Activated CD8-positive, alpha-beta memory T cell treated with anti-CD3 and anti-CD28 coated beads for 24 hours (primary cell): ENCODE measurements at places on chromosomes 6 and 20.

- DNase-seq, result no peak
These were observed 172.8 kb downstream of the TRIM27 start for GRCh38 chr6:28750926-28751458.

- no peak for DNase-seq
These were observed 22.5 kb upstream of the IYD start for GRCh38 chr6:150346346-150346745.

DNA sequence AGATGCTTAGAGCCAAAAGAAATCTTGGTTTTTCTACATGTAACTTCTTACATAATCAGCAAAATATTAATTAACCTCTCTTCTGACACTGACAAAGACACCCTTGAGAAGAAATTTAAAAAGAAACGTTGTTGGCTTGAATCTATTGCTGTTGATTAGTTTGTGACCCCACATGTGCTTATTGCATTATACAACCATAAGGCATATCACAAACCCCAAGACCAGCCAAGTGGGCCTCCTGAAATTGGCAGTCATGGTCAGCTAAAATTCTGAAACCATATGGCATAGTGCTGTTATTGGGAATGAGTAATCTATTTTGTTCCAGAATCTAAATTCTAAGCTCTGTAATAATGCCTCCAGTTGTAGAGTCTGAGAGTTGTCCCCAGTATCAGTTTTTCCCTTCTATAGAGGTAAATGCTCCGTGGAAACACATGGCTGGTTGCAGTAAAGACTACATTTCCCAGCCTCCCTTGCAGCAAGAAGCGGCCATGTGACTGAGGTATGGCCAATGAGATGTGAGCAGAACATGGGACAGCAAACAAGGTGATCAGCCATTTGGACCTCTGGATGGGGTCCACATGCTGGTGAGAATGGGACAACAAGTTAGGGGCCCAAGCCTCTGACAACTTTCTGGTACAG lies 42.3 kb upstream of the PTPN1 start:
- no peak for DNase-seq

GRCh38 chr6:30067460-30068139 lies 602 bp downstream of the PPP1R11 start:
- DNase-seq, result no peak

- DNase-seq, result no peak
These were observed 19.5 kb downstream of the ANKRD60 start for GRCh38 chr20:58208944-58209343.

DNA sequence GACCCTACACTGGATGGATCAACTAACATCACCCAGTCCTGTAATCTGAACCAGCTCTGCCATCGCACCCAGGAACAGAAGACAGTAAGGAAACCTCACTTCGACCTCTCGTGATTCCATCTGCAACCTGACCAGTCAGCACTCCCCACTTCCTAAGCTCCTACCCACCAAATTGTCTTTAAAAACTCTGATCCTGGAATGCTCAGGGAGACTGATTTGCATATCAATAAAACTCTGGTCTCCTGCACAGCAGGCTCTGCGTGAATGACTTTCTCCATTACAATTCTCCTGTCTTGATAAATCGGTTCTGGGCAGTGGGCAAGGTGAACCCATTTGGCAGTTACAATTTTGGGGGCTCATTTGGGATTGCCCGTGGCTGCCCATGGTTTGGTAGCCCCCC lies 18.3 kb upstream of the AGPAT4 start:
- no peak for DNase-seq

- DNase-seq, result no peak
These were observed 474.9 kb upstream of the AGPAT4 start for GRCh38 chr6:161748535-161749416.

DNA sequence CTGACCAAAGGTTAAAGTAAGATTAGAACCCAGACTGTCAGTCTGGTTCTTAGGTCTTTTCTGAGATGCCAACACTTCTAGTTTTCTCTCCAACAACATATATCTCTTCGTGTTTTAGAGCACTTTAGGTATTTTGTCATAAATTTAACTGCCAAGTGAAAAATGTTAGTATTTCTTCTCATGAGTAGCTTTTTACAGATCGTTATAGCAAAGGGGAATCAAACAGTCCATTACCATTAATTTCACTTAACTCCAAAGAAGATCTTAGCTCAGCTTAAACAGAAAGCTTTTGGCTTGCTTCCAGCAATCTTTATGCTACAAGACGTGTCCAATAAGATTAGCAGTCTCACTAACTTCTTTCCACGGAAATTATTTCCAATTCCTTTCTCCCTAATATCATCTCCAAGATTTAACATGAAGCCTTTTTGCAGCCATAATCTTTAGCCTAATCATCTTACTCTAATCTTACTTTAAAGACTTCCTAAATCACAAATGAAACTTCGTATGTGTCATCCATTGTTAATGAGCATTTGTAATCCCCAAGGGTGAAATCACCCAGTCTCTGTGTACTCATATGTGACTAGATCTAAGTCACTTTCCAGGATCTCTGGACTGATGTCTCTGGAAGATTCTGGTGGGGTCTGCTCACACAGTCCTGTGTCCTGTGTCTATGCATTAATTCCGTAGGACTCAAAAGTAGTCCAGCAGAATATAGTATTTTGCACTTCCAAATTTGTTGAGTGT lies 38.7 kb downstream of the MOXD1 start:
- no peak for DNase-seq

DNA sequence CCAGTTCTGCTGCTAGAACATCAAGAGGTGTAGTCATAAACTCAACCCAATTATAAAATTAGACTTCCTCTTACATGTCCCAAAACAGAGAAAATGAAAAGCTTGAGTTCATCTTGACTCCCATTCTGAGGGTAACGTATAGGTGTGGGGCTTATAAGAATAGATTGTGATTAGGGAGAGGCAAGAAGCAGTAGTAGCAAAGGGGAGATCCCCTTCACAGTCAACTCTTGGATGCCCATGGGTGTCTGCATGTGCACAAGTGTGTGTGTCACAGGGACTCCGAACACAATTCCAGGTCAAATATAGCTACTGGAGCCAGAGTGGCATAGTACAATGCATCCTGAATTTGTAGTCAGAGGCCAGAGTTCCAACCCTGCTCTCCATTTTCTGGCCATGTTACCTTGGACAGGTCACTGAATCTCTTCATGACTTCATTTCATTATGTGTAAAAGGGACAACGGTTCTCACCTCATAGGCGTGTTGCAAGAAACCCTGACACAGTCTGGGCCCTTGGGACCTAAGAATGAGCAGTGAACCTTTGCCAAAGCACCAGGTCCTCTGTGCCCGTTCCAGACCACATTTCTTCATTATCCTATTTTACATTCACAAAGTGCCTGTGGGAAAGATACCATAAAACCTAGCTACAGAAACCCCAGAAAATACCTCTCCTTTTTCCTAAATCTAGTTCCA lies 11.8 kb downstream of the GSTA4 start:
- no peak for DNase-seq

DNA sequence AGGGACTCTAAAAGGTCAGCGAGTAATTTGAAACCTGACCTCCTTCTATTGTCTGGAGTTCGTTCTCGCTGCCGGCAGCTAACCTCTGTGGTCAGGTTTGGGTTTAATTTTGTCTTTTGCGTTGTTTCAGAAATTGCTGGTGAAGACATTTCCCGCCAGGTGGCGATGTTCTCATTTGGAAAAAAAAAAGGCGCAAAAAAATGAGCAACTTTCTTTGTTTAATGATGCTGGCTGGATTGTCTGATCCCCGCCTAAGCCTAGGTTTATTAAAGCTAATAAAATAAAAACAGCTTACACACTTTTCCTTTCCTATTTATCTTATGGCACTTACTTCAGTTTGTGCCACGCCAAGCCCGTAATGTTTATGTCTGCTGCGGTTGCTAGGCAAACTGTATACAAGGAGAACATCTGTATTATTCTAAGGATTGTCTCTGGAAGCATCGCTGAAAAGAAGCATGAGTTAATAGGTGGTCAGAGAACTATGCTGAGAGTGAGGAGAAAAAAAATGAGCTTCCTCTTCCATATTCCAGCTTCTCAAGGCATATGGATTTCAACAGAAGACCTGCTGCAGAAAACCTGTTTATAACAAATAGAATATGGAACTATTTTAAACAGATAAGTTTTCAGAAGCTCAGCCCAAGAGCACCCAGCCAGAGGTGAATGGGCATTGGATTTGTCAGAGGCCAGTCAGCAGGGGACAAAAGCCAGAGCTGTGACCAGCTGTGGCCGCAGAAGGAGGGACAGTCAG lies 205.7 kb downstream of the DOK5 start:
- no peak for DNase-seq

GRCh38 chr6:149065658-149066556 lies 251.6 kb upstream of the TAB2 start:
- no peak for DNase-seq

DNA sequence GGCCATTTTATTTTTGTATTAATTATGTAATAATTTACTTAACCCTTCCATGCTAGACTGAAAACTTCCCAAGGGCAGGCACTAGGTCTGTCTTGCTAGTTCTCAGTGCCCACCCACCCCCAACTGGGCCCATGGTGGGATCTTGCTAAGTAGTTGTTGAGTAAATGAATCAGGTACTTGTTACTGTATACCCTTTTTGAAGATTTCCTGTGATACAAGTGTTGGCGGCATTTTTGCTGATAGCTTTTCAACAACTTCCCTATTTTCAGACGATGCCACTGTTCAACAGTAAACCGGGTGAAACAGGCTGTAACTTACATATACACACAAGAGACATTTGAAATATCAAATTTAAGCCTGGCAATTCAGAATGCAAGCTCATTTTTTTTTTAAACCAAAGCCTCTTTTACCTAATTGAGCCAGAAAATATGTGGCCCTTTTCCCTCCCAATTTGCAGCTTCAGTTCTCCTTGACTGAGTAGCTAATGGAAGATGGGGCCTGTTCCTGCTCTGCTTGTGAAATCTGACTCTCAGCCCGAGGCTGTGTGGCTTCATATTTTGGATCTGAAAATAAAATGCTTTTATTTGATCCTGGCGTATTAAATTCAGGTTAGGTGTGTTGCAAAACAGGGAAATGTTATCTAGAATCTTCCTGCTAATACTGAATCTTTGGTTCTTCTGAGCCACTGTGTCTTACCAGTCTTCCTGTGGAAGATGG lies 288.3 kb downstream of the NRN1 start:
- no peak for DNase-seq

GRCh38 chr20:38434301-38434741 lies 807 bp downstream of the SNHG17 start:
- DNase-seq, result peak; percentile 81

DNA sequence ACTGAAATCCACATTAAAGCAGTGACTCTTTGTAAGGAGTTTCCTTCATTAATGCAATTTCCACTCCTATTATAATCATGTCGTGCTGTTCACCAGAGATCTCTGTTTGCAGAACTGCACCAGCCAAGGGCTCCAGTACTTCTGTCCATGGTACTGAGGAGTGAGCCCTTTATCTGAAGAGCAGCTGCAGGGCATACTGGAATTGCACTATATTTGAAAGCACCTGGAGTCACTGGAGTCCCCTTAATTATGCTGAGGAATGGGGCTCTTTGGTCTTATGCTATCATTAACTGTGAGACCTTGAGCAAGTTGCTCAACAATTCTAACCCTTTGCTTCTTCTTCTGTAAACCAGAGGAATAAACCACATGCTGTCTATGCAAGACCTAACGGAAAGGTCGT lies 61.7 kb upstream of the NUP153 start:
- DNase-seq, result no peak

- peak; percentile 33 for DNase-seq
These were observed 443.2 kb upstream of the JARID2 start for GRCh38 chr6:14802514-14803160.

- DNase-seq, result no peak
These were observed 21.1 kb downstream of the AHCY start for GRCh38 chr20:34282041-34282440.

- DNase-seq, result no peak
These were observed 178.7 kb upstream of the TSHZ2 start for GRCh38 chr20:52793339-52793963.

DNA sequence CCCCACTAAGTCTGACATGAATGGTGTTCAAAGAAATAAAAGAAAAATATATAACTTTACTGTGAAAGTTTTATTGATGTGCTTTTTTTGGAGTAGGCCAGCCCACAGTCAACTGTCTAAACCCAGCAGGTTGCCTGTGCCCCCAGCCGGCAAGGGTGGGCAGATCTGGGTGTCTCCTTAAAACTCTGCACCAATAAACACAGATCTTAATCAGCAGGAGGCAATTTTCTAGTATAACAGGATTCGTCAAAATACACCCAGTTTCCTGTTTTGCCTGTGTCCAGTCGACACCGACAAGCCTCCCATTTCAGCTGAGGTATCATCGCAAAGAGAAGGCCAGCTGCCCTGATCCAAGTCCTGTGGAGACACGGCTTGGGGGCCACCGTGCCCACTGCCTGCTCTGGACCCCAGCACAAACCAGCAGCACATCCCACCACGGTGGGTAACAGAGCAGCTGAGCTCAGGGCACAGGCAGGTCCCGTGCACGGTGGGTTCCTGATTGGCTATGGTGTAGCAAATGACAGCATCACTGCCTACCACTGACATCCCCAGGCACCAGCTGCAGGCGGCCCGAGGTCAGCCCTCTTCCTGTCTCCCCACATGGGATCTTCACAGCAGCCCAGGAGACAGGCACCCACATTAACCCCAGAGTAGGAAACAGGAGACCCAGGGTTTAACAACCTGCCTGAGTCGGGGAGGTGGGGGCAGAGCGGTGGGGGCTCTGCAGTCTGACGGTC lies 15.7 kb downstream of the BMP7 start:
- peak; percentile 64 for DNase-seq

DNA sequence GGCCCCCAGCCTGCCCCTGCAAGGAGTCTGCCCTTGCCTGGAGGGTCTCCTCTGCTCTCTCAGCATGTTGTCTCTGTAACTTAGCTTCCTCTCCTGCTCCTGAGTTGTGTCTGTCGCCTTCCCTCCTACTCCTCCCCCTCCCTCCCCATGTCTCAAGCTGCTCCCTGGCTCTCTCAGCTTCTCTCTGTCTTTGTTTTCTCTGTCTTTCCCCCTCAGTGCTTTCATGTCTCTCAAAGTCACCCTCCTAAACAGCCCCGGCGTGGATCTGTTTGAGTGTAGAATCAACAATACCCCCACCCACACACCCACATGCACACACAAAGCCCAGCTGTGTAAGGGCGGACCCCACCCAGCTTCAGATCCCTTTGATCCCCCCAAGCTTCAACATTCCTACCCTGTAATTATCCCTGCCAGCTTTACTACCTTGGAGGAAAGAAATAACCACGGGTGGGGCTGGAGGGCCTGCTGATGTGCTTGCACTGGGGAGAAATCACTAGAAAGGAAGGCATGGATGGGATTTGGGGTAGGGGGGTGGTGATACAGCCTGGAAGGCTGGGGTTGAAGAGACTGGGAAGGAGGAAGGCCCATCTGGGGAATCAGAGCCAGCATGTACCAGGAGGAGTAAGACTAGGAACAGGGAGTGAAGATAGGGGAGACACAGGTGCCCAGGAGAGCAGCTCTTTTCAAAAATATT lies 1.0 kb upstream of the LY6G6D start:
- DNase-seq, result no peak

- peak; percentile 93 for DNase-seq
These were observed at the start of gene MAK for GRCh38 chr6:10837995-10838793. Gene MAK (minus strand): TSS chr6:10838539. CDS start chr6:10830648, 7,891 bp downstream.
